ENCODE measurements at places on chromosomes 6 and 20.

- DNase-seq = no peak
Observed at GRCh38 chr6:160477901-160478300, 129.7 kb downstream of the SLC22A3 start.

GRCh38 chr20:5316188-5317158 is at the start of gene PROKR2:
Gene PROKR2 (minus strand): TSS chr20:5316954. CDS start chr20:5314369, 2,585 bp downstream.
- no peak for DNase-seq

GRCh38 chr6:22764496-22764895 is 195.1 kb downstream of the HDGFL1 start:
- no peak for DNase-seq

- DNase-seq = no peak
Observed at GRCh38 chr6:79672631-79673111, 41.5 kb downstream of the SH3BGRL2 start.

DNA sequence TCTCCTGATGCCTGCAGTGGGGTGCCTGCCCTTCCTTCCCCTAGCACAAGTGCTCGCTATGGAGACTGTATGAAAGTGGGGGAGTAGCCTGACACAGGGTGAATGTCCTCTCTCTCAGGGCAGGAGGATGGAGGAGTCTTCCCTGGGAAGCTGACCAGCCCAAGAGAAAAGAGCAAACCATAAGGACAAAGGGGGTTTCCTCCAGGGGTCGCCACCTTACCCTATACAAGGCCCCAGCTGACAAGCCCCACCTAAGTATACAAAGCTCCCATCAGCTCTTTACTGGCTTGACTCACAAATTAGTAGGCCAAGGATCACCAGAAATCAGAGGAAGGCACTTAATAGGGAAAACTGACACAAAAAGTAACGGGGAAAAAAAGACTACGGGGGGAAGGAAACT is 54.1 kb downstream of the PLAGL1 start:
- DNase-seq = no peak

GRCh38 chr20:64219202-64219601 is 36.3 kb upstream of the PCMTD2 start:
- no peak for DNase-seq

DNA sequence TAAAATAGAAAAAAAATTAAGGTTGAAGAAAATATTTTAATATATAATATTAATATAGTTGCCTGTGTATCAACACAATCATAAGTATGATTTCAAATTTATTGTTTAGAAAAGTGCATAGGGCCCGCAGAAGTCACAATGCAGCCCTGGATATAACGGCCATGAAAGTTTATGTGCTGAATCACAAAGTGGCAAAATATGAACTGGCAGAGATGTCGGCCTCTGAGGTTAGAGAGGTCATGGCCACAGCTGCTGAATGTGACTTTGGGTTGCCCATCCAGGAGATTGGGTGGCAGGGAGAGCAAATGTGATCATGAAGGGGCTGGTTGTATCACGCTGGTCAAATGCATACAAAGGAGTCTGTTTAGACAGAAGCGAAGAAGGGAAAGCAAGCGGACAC is 35.7 kb downstream of the COL11A2 start:
- DNase-seq = no peak

DNA sequence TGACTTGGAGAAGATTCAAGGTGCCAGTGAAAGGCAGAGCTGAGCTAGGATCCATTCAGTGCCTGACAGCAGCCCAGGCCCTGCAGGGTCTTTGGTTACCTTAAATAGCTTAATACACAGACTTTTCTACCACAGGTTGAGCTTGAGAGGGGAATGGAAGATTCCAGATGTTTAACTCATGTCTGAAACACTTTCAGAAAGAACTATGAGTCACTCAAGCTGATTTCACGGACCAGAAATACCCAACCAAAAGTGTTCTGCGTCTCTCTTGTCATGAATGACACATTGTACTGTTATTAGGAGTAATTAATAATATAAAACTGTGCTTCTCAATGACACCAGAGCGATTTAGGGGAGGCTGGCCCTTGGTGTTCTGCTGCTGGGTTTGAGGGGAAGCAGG is 6.4 kb upstream of the PMEPA1 start:
- DNase-seq = no peak

GRCh38 chr6:164216368-164216767 is 801.9 kb downstream of the QKI start:
- DNase-seq = no peak

GRCh38 chr6:107807196-107807811 is 16.8 kb downstream of the SCML4 start:
- no peak for DNase-seq

- peak; percentile 64 for DNase-seq
Observed at GRCh38 chr6:163490826-163491577, 76.5 kb downstream of the QKI start.

GRCh38 chr6:99092461-99092860 is 144.7 kb upstream of the FBXL4 start:
- no peak for DNase-seq

DNA sequence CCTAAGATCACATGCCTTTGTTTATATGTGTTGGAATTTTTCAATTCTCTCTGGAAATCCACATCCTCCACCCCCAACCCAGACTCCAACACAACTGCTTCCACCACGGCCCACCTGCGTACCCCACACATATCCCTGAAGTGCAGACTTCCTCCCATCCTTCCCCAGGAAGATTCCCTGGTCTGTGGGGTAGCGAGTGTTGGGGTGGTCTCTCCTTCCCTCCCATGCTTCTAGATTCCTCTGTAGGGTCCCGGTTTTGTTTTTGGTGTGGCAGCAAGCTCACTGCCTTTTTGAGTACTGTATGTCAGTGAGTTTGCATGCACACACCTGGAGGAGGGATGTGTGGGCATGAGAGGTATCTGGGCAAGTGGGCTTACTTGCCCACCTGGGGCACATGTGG is 127.6 kb downstream of the MRPL14 start:
- peak; percentile 21 for DNase-seq

Measured in upper lobe of right lung (tissue), 1 donor.